ENCODE measurements at places on chromosomes 7 and 10.
A peak's percentile ranks its signal among the peaks of the same experiment; 100 is the strongest.

- no peak for DNase-seq
Observed at GRCh38 chr7:428387-428786, 91.3 kb downstream of the PDGFA start.

GRCh38 chr10:89978081-89978480 is 276.7 kb downstream of the KIF20B start:
- no peak for DNase-seq

- DNase-seq = no peak
Observed at GRCh38 chr10:103168438-103168837, 24.6 kb downstream of the NT5C2 start.

DNA sequence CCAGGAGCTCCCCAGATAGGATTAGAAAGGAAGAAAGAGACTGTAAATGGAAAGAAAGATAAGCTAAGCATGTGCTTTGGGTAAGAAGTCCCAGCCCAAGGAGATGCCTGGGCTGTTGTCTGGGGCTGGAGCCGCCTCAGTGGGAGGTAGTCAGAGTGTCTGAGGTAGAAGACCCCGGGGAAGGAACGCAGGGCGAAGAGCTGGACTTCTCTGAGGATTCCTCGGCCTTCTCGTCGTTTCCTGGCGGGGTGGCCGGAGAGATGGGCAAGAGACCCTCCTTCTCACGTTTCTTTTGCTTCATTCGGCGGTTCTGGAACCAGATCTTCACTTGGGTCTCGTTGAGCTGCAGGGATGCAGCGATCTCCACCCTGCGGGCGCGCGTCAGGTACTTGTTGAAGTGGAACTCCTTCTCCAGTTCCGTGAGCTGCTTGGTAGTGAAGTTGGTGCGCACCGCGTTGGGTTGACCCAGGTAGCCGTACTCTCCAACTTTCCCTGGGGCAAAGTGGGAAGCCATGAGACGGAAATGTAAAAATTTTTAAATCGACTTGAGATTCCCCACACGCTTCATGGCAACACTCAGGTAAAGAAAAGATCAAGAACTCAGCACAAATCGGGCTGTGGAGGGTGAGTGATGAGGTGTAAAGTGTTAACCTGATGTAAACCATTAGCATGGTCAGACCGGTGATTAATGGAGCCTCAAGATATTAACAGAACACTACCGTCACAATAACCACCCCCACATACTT is 1.3 kb downstream of the HOXA1 start:
- no peak for DNase-seq

DNA sequence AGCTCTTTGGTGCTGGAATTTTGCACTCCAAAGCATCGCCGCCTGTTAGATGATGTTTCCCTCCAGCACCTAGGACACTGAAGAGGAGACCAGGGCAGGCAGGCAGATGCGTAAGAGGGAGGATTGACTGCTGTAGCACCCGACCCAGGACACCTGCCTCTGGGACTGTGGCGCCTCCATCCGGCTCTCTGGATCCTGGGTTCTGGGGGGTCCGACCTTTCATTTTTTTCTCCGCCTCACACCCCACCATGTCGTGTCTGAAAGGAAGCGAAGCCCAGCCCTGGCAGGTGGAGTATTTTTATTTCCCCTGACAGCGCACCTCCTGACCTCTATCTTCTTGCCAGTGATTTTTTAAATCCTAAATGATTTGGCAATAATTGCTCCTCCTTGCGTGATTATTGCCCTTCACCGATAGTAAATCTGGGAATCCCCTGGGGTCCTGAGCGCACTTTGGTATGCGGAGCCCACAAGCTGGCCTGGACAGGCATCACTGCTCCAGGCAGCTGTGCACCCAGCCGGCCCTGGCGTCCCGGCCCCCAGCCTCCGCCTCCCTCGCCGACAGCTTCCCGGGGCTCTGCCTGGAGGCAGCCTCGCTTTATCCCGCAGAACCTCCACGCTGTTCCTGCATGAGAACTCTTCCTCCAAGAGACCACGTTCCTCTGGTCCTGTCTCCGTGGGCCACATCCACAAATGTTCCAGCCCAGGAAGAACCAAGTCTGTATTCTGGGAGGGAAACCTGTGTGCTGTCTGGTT is 48.4 kb downstream of the LHPP start:
- no peak for DNase-seq

GRCh38 chr7:126720232-126720631 is 532.5 kb downstream of the GRM8 start:
- DNase-seq = no peak

GRCh38 chr10:110209926-110210673 is 2.7 kb downstream of the MXI1 start:
- DNase-seq = peak; percentile 38

- no peak for DNase-seq
Observed at GRCh38 chr10:127993056-127993690, 86.3 kb downstream of the PTPRE start.

DNA sequence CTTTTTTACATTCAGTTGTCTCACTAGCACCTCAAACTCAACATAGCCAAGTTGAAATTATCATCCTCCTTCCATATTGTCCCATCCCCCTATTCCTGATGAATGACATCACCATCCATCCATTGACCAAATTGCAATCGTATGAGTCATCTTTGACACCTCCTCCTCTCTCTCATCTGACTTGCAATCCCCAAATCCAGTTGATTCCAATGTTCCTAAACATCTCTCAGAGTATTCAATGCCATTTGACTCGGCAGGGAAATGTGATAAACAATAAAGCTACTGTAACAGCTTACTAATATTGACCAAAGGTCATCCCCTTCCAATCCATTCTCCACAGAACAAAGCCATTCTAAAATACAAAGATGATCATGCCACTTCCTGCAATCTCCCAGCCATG is 1047.8 kb downstream of the NRG3 start:
- DNase-seq = no peak

DNA sequence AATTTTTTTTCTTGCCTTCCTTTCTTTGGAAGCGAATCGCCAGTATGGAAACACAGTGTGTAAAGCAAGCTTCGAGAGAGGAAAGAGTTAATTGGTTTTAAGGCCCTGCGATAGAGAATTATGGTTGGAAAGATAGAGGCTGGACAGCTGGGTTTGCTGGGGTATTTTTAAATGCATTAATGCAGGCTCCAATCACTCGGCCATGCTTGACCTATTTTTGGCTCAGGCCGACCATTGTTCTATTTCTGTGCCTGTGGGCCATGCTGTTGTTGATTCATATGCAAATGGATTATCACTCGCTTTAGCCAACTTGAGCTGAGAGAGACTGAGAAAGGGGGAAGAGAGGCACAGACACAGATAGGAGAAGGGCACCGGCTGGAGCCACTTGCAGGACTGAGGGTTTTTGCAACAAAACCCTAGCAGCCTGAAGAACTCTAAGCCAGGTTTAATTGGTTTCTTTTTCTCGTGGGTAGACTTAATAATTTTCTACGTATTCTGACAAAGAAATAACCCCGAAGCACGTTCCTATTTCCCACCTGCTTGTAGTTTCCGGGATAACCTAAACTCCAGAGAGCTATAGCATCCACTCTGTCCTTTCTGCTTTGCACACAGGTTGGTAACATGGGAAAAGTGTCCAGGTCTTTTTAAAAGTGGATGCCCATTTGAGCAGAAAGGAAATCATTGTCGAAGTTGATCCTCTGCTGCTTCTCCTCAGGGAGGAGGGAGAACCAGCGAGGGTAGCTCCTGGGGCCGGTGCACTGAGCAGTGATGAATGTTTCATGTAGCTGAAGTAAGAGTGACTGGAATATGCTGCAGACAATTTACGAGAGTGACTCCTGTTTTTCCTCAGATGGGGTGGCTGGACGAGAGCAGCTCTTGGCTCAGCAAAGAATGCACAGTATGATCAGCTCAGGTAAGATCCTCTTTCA is at the start of gene HDAC9:
TSS of gene HDAC9 (plus strand) at position 338 of the 929 bp plus-strand sequence. CDS start at position 892, 554 bp downstream.
- no peak for DNase-seq

DNA sequence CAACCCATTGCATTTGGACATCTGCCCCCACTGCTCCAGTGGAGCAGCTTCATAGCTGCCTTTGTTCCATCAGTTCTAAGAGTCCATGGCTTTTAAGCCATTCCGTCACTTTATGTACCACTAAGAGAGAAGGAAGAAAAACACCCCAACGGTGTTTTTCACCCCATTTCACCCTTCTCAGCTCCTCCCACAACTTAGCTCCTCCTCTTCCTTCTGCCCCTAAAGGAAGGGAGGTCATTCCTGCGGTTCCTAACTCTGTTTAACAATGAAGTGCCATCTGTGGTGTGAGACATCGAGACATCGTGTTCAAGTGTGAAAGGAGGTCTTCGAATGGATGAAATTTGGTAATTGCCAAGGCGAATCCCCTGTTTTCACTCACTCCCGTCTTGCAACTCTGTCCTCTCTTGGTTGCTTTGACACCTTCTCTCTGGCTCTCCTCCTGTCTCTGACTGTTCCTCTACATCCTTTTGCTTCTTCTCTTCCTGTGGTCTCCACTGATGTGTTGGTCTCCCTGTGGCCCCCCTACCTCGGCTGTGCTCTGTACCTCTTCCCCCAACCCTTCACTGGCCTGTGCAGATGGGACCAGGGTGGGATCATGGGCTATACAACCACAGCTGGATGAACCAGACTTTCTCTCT is 23.0 kb downstream of the SMKR1 start:
- DNase-seq = no peak

DNA sequence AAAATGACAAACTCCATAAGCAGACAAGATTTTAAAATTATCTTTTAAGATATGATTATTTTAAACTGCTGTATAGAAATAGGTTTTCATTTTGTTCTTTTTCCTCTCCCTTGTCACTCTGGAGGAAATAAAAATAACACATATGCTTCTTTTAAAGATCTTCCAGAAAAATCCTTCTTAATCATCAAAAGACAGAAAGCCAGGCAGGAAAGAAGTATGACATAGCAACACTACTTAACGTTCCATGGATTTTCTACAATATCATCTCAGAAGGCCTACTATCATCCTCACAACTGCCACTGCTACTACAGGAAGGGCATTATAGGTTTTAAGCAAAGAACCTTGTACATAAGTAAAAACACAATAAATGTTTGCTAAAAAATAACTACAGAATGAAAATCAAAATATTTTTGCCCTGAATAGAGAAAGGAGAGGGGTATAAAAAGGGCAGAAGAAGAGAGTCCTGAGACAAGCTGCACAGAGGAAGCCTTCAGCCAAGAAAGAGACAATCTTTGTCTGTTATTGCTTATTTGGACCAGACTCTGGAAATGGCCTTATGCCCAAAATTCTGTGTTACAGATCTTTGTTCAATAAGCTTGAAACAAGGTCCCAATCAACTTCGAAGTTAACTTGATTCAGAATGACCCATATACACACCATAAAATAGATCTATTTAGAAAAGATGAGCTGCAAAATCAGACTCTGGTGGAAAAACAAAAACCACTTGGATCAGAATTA is 67.8 kb downstream of the ABI1 start:
- no peak for DNase-seq

GRCh38 chr10:97096261-97097083 is 89.3 kb downstream of the SLIT1 start:
- DNase-seq = no peak

DNA sequence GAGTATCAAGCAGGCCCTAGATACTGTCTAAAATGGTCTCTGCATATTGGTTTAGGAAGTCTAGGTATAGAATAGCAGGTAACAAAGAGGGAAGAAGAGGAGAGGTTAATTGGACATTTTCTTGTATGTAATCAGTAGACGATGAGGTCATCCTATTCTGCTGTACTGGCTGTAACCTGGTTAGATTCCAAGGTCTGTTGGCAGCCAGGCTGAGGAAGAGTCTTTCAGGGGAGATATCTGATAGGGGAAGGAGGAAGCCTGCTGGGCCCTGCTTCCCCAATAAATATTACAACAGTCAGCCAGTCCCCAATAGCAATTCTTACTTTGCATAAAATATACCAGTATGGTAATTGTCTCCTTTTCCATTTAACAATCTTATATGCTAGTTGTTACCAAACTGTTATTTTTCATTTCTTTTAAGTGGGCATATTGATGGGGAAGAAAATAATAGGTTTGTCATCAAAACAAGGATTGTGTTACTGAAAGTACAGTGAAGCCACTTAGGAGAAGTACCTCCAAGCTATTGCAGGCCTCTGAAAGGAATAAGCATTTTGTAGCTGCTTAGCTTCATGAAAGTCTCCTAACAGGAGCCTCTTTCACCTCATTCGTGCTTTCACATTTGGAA is 186.4 kb downstream of the LRRC4 start:
- no peak for DNase-seq

DNA sequence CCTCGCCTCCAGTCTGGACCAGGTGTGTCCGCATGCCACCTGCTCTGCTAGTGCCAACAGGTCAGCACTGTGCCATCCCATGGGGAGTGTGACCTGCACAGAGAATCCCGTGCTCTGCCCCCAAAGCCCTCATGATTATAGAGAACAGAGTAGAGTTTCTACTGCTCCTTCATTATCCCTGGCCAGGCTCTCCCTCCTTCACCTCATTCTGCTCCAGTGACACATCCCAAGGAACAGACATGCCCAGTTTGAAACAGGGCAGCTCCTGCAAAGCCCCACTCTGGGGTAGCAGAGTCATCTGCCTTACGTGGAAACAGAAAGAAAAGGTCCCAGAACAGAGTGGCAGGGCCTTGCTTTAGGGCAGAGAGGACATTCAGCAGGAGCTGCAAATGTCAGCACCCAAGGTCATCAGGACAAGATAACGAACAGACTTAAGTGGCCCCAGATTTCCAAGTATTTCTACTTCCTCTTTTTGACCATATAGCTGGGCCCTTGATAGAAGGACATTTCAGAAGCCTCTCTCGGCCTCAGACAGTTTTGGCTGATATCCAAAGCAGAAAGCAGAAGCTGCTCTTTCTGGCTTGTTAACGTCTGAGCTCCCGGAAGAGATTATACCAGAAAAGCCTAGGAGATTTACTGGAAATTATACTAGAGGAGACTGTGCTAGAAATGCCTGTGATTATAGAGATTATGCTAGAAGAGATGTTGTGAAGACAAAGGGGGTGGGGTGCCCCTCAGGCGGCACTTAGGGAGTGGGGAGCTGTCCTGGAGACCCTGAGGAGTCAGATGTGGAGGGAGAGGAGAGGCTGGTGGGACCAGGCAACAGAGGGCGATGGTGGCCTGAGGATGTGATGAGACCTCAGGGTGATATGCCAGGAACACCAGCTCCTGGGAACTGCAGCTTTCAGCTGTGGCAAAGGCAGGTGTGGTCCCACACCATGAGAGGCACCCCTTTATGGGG is 12.6 kb downstream of the TMEM176B start:
- DNase-seq = no peak

GRCh38 chr10:110241841-110242240 is 34.4 kb downstream of the MXI1 start:
- DNase-seq = no peak

GRCh38 chr10:93468461-93469213 is 13.5 kb downstream of the MYOF start:
- DNase-seq = no peak

DNA sequence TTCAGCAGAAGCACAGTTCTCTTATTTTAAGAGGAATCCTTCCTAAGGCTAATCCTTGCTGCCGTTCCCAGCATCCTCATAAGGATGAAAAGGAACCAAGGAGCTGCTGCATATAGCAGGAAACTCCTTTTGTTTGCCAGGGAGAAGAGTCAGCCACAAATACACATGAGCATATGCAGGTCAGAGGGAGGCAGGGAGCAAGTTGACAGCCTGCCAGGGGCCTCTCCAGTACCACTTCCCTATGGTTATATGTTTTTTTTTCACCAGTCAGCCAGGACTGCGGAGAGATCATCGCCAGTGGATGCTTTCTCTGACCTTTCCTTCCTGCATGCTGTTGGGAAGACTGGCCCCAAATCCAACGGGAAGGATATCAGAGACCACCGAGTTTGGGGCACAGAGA is 39.8 kb downstream of the SLC35B4 start:
- no peak for DNase-seq

All from stimulated activated CD4-positive, alpha-beta T cell treated with anti-CD3 and anti-CD28 coated beads, Interleukin-1b, Interleukin-23, amount 100 ng/mL, for 48 hours (primary cell).